ENCODE measurements at places on chromosomes 7 and 10.

DNA sequence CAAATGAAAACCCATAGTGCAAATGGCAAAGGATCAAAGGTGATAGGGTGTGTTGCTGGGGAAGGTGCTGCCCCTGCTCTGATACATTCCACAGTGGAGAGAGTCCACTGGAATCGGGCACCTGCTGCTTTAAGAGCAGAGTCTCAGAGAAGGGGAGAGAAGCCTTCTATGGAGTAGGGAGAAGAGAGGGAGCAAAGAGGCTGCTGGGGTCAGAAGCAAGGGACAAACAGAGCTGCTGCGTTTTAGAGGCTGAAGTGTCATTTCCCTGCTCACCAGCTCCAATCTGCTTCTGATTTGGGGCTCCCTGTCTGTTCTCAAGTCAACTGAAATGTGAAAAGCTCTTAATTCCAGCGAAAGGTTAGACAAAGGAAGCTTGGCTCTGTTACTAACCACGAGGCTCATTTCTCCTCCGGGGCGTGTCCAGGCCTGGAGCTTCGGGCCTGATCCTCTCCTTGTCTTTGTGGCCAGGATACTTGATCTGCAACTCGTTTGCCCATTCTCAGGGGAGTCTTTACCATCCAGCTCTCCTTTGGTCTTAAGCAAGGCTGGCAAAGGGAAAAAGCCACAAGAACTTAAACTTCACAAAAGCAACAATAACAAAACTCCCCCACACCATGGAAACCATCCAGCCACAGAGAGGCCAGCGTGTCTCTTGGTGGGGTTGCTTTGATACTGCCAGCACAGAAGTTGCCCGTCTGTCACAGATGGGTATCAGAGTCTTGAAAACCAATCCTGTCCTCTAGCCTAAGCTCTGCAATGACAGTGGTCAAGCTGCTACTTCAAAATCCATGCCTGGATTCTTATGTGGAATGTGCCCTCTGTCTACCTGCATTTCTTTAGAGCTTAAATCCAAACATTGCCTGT lies 692.6 kb downstream of the SUGCT start:
- peak; percentile 15 for DNase-seq

GRCh38 chr10:128854963-128855362 lies 612.1 kb upstream of the MGMT start:
- DNase-seq, result peak; percentile 74

- no peak for DNase-seq
Measured at GRCh38 chr7:27167916-27168264, 2.6 kb upstream of the HOXA9 start.

- no peak for DNase-seq
Measured at GRCh38 chr10:77313066-77313750, 324.4 kb downstream of the KCNMA1 start.

DNA sequence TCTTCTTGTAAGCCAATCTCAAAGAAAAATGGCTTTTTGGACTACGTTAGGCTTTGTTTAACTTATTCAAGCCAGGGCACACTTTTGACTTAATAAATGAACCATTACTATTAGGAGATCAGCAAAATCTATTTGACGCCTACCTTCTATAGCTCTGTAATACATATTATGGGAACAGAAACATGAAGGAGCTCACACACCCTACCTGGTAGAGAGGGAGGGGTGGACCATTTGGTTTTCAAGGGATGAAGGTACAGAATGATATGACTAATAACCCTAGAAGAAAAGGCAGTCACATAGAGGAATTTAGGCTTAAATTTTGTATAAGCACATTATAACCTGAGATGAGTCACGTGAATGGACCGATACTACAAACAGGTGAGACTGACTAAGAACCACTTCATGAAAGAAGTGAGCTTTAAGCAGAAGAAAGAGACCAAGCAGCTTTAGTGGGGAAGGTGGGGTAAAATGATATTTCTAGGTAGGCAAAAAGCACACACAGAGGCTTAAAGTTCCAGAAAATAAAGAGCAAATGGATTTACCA lies 106.8 kb upstream of the CTTNBP2 start:
- no peak for DNase-seq

DNA sequence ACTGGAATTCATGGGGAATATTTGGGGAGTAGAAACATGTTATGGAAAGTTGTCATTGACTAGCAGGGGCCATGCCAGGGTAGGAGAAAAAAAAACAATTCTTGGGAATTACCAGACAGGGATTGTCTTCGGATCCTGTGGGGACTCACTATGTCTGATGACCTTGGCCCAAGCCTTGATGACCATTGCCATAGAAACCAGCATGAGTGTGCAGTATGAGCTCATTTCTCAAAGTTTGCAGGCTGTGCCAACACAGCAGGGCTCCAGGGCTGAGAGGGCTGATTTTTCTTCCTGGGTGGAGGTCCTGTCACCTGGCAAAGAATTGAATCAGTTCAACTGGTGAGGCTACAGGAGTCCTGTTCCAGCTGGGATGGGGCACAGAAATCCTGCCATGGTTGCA lies 198.3 kb downstream of the ADRA2A start:
- no peak for DNase-seq

DNA sequence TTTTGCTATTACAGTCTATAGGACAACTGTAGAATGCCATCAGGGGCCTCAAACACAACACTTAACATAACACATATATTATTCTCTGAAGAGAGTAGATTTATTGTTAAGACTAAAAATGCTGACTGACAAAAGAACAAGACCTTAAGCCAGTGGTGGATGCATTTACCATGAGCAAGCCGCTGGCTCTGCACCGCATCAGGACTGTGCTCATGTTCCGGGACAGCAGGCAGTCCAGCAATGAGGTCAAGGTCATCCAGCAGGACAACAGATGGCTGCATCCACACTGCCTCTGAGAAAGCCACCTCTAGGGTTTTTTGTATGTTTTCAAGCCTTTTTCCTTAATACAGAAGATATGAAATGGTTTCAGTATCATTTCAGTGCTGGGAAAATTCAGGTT lies 23.8 kb downstream of the PEX1 start:
- no peak for DNase-seq

GRCh38 chr7:159157714-159158113 lies 13.0 kb upstream of the VIPR2 start:
- no peak for DNase-seq

GRCh38 chr7:101390901-101391301 lies 28.2 kb downstream of the COL26A1 start:
- no peak for DNase-seq

DNA sequence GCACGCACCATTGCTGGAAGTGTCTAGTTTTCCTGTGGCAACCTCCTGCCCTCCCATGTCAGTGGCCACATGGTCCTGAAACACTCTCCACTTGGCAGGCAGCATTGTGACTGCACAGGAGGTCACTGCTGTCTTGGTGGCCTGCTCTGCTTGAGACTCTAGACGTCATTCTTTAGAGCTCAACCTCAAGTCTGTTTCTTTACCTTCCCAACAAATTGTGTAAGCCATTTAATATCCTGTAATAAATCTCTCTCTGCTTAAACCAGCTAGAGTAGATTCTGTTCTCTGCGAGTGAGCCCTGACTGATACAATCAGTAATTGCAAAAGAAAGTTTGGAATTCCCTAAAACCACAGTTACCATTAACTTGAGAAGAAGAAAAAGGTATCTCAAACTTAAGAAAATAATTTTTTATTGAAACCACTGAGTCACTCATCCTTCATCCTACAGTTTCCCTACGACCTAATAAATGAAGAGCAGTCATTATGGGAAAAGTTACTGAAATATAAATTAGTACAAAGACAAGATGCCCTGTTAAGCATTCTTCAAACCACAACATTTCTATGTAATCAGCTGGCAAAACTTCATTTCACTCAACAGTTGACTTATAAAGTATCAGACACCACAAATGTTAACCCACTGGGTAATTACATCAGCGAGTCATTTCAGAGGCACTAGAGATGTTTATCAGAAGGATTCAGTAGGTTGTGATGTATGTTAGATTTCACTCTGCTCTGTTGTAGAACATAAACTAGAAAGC lies 18.0 kb downstream of the SLC25A13 start:
- DNase-seq, result no peak

GRCh38 chr7:131773413-131773812 lies 217.0 kb upstream of the PODXL start:
- DNase-seq, result no peak
